Kidney (tissue), 22 donors: ENCODE measurements at places on chromosomes 2 and 18. TPM values are rescaled to one million over a fixed set of nuclear protein-coding genes. Genes with fewer than 3 reads are reported as not detected.

DNA sequence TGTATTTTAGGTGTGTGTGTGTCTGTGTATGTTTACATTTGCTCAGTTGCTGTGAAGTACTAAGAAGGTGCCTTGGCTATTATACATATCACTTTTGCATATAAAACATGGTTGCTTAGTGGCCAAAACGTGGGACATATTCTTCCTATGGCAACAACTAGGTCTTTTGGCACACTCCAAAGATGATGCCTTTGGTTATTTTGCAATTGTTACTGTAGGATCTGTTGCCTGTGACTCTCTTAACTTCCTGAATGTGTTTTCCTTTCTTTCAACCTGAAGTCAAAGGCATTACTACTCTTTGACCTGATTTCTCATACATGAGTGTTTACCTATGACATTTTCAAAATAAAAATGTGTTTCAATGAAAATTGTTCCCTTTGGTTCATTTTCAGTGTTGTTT, 160.5 kb downstream of the UBE2E3 start:
- no peak for DNase-seq

- peak; percentile 90 for DNase-seq
Observed at GRCh38 chr18:13447621-13448334, 229.2 kb downstream of the LDLRAD4 start.

FAM161A gene
- polyA plus RNA-seq: 1.5 TPM

- DNase-seq: no peak
Observed at GRCh38 chr2:158134655-158135054, 33.0 kb downstream of the UPP2 start.

CPO gene
- 0.90 TPM for polyA plus RNA-seq

UGT1A6 gene
- 110 TPM for polyA plus RNA-seq

RIT2 gene
- not detected for polyA plus RNA-seq

DNA sequence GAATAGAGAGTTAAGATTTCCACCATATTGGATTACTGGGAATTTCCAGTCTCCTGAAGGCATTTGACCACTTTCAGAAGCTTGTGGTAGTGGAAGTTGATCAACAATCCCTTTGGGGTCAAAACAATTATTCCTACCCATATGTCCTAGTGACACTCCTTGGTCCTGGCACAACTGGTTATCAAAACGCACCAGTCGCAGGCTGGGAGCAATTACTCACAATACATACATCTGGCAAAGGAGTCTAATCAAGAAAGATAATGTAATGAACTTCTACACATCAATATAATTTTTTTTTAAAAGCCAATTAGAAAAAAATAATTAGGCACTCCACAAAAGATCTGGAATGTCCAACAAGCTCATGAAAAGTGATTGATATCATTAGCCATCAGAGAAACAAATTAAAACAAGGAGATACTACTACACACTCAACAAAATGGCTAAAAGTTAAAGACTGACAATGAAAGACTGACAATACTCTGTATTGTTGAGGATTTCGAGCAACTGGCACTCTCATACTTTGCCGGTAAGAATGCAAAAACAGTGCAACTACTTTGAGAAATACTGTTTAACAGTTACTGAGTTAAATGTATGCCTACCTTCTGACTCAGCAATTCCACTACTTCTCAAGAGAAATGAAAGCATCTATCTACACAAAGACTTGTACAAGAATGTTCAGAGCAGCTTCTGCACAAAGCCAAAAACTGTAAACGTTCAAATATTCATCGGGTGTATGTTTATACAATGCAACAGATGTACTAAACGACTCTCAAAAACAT, 2.0 kb downstream of the INO80C start:
- no peak for DNase-seq

SERPINB13 gene
- not detected for polyA plus RNA-seq

GRCh38 chr2:175585496-175585895, 404.0 kb upstream of the ATP5MC3 start:
- DNase-seq: no peak

DNA sequence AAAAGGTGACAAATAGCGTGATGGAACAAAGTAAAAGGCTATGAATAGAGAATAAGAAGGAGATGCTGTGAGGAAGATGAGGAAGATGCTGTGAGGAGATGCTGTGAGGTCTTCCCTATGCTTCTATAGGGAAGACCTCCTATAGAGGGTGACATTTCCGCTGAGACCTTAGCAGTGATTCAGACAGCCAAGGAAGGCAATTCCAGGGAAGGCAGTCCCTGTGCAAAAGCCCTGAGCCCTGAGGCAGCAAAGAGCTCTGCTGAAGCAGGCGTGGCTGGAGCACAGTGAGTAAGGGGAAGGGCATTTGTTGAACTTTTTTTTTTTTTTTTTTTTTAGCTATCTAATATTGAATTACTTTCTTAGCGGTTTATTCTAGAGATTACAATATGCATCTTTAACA, 142.7 kb upstream of the FOSL2 start:
- no peak for DNase-seq

GRCh38 chr2:179861416-179862067, at the start of gene ZNF385B:
Gene ZNF385B, minus strand, starts transcription at chr2:179861612.
- peak; percentile 49 for DNase-seq

DNA sequence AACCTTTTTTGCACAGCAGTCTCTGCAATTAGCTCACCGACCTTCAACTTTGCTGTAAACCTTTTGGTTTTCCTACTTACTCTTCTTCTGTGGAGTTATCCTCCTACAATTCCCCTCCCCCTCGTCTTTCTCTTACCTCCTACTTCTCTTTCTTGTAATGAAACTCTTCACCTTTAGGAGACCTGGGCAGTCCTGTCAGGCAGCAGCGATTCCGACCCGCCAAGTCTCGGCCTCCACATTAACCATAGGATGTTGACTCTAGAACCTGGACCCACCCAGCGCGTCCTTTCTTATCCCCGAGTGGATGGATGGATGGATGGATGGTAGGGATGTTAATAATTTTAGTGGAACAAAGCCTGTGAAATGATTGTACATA, 8.3 kb downstream of the TBR1 start:
- DNase-seq: peak; percentile 19

UNC50 gene
- 58.0 TPM for polyA plus RNA-seq

WDR75 gene
- 15.6 TPM for polyA plus RNA-seq

- DNase-seq: no peak
Observed at GRCh38 chr2:205773989-205774388, 91.7 kb downstream of the NRP2 start.

DNA sequence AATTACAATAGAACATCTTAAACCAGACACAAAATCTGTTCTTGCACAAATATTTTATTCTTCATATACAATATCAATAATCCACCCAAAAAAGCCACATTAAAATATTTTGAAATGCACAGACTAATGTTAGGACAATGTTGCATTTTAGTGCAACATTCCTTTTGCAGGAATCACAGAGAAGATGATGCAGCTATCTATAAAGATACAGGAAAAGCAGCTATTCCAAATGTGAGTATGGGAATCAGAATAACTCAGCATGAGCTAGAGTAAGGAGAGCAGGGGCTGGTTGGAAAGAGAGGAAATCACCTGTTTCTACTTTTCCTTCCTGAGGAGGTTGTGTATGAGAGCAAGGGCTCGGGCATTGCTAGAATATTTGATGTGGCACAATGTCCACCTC, 4.8 kb downstream of the C2orf66 start:
- no peak for DNase-seq

DNA sequence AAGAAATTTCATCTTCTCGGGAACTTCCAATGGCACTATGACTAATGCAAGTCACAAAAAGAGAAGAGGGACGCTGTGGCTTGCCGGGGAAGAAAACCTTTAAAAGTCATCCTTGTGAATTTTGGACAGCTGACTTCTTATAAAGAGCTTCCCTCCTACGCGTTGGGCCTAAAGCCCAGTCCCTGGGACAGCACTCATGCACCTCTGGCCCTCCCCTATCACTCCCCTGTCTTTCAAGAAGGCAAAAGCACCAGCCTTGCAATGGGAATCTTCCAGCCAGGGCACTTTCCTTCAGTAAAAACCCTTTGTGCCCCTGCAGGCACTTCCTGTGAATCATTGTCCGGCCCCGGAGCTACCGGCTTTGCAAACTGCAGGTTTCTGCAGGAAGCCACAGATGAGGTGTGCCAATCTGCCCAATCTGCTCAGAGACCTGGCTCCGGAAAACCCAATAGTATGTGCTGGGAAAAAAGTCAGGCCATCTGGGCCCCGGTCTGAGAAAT, 7.1 kb downstream of the MREG start:
- peak; percentile 34 for DNase-seq

DNA sequence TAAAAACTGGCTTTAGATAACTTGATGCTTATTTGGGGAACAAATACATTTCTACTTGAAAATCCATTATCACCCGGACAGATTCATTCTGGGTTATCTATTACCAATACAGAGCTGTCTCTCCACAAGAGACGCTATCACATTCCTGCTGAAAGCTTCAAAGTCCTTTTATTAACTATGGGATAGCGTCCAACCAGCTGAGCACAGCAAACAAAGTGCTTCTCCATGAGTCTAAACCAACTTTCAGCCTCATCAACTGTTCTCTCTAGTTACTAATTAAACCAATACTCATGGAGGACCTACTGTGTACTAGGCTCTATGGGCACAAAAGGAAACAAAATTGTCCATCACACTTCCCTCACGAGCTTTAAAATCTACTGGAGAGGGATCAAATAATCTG, 132.8 kb downstream of the L3MBTL4 start:
- DNase-seq: no peak

GRCh38 chr2:23484275-23484674, 99.3 kb downstream of the KLHL29 start:
- no peak for DNase-seq

DNA sequence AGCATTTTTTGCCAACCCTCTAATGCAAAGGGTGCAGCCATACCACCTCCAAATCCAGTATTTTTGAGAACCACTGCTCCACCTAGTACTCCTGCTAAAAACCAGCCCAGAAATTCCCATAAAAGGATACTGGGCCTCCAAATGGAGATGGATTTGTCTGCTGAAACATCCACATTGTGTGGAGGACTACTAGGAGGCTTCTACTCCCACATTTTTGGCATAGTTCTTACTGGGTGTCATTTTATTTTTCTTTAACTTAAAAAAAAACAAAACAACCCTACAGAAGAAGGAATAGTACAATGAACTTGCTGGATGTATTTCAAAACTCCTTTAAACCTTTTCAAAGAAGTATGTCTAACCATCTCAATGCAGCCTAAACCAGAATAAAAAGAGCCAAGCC, 219.2 kb downstream of the SRBD1 start:
- no peak for DNase-seq

NTSR2 gene
- polyA plus RNA-seq: not detected

GRCh38 chr2:66494708-66495107, 59.8 kb downstream of the MEIS1 start:
- DNase-seq: no peak

ZBTB7C gene
- 1.8 TPM for polyA plus RNA-seq

GRP gene
- polyA plus RNA-seq: not detected

DNA sequence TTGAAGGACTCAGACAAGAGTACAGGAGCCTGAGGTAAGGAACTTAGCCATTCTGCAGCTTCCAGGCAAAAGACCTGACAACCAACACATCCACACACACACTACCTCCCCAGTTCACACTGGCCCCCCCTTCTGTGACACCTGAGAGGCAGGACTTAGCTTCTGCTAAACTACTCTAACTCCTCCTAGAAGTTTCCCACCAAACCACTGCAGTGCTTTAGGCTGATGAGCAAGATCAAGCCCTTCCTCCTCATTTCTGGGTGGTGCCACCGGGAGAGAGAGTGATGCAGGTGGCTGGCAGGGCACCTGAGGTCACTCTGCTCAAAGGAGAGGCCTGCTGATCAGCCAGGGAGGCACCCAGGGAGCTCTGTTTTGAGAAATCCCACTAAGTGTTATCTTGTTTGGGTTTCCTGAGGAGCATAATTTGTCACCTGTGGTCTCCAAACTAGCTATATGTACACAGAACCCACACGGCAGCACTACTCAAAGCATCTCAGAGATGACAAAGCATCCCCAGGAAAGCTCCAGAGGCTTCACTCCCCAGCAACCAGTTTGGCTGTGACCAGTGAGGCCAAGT, 188.4 kb downstream of the MYO5B start:
- DNase-seq: no peak

ANKRD30B gene
- not detected for polyA plus RNA-seq
